ENCODE measurements at places on chromosomes 13 and 19. TPM values are rescaled to one million over a fixed set of nuclear protein-coding genes. Genes with fewer than 3 reads are reported as not detected.

DNA sequence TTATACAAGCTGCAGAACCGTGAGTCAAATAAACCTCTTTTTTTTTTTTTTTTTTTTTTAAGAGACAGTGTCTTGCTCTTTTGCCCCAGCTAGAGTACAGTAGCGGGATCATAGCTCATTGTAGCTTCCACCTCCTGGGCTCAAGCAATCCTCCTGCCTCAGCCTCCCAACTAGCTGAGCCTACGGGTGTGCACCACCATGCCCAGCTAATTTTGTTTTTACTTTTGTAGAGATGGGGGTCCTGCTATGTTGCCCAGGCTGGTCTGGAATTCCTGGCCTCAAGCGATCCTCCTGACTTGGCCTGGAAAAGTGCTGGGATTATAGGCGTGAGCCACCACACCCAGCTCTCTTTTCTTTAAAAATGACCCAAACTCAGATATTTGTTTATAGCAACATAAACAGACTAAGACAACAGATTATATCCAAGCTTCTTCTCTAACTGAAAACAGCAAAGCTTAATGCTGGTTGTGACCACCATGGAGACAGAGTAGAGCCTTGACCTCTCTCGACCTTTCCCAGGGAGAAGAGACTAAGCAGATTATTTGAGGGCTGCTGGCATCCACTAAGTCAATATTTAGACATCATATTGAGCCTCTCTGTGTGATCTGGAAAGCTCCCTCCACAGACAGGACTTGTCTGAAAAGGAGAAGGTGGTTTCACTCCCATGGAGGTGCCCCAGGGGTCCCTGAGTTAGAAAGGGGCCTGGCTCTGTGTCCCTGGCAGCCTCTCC lies 150.0 kb downstream of the KCTD15 start:
- peak; percentile 59 for DNase-seq

SLC15A1 gene
- 0.45 TPM for total RNA-seq

DNA sequence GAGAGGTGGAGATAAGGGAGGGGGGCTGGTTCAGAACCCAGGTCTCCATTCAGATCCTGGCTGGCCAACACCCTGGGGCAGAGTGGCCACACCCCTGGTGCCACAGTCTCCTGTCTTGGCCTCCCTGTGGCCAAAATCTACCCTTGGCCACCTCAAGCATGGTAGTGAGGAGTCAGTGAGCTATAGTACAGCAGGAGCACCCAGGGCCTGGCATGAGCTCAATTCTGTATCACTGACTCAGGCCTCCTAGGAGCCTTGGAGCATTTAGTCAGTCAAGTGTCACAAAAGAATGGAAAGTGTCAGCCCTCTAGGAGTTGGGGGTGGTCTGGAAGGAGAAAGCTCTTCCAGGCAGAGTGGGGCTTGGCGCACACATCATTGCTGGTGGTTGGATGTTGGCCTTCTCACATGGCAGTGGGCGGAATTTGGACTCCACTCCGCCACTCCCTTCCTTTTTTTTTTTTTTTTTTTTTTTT lies 6.6 kb upstream of the CD79A start:
- DNase-seq, result no peak

DNA sequence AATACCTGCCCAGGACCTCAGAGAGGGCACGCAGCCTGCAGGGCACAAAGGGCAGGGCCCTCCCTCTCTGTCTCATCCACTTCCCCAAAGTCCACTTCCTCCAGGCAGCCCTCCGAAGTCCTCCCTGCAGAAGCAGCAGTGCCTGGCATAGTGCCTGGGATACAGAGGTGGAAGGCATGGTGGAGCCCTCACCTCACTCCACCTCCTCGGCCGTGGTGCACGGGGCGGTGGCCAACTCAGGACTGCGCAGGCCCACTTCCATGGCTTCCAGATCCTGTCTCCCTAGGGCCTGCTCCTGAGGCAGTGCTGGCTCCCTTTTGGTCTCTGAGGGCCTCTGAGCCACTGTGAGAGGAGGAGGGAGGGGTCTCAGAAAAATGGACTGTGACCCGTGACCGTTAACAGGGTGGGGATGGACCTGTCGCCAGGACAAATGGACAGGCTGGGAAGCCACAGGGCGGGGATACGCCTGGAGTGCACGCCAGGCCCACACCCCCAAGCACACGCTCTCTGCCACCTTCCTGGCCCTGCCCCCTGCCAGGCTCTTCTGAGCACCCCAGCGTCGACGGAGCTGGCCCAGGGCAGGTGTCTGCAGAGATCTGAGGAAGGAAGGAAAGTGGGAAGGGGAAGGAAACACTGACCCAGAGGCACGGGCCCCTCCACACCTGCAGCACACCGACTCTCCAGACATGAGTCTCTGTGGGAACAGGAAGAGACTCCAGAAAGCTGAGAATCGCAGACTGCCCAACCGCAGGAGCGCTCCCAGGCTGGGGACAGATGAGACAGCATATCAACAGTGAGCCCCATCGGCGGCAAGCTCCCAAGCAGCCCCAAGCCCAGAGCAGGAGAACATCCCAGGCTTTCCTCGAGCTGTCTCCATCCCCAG lies 8.4 kb downstream of the REXO1 start:
- DNase-seq, result no peak

- DNase-seq, result no peak
Observed at GRCh38 chr13:28942906-28943305, 122.8 kb downstream of the MTUS2 start.

LRRC63 gene
- total RNA-seq, result 0.19 TPM

RUVBL2 gene
- 40.0 TPM for total RNA-seq

CYP4F11 gene
- 0.87 TPM for total RNA-seq
